Motor neuron (in vitro differentiated cells): ENCODE measurements at places on chromosomes 13 and 19. TPM values are rescaled to one million over a fixed set of nuclear protein-coding genes. Genes with fewer than 3 reads are reported as not detected.

GRCh38 chr13:30376426-30377311 lies 45.6 kb upstream of the UBE2L5 start:
- peak; percentile 59 for ATAC-seq

DNA sequence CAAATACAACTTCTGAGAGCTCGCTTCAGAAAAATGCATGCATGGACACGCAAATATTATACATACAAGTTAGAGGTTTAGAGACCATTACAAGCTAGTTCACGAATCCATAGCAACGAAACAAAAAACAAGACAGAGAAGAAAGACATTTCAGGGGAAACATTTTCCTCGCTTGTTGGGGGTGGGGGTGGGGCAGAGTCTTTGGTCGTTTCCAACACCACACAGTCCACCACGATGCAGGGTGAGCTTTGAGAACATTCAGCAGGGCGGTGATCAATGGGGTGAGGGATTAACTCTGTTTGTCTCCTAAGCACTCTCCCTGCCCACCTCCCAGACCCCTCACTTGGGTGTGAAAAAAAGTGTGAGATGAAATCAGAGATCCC lies 651 bp downstream of the OXGR1 start:
- peak; percentile 67 for ATAC-seq

- ATAC-seq = peak; percentile 21
Observed at GRCh38 chr19:48613024-48613851, 1.6 kb downstream of the FAM83E start.

- ATAC-seq = no peak
Observed at GRCh38 chr13:35530581-35530980, 54.1 kb upstream of the MAB21L1 start.

DNA sequence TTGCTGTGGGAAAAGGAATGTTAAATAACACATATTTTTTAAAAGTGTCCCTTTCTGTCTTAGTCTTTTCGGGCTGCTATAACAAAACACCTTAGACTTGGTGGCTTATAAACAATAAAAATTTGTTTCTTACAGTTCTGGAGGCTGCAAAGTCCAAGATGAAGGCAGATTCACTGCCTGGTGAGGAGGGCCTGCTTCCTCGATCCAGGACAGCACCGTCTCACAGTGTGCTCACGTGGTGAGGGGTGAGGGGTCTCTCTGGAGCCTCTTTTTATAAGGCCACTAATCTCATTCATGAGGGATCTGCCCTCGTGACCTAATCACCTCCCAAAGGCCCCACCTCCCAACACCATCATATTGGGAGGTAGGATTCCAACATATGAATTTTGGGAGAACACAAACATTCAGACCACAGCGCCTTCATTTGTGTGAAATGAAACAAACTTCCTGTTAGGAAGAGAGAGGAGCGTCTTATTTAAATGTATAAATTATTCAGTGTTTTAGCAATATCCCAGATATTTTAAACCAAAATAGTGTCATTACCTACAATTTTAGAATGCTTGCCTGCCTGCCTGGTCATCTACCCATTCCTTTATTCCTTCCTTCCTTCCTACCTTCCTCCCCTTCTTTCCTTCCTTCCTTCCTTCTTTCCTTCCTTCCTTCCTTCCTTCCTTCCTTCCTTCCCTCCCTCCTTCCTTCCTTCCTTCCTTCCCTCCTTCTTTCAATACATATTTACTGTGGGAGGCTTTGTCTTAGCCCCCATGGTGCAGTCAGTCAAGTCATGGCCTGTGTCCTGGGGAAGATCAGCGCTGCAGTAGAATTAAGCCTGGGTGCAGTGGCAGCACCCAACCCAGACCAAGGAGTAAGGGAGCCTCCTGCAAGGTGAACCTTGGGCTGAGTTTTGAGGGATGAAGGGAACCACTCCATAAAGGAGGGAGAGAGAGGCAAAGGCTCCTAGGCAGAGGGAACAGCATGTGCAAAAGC lies 84.2 kb downstream of the TEX26 start:
- ATAC-seq = no peak

GRCh38 chr19:13718733-13719132 lies 45.6 kb upstream of the MRI1 start:
- ATAC-seq = peak; percentile 98

GRCh38 chr13:112103961-112104880 lies 37.3 kb downstream of the SOX1 start:
- no peak for ATAC-seq

DNA sequence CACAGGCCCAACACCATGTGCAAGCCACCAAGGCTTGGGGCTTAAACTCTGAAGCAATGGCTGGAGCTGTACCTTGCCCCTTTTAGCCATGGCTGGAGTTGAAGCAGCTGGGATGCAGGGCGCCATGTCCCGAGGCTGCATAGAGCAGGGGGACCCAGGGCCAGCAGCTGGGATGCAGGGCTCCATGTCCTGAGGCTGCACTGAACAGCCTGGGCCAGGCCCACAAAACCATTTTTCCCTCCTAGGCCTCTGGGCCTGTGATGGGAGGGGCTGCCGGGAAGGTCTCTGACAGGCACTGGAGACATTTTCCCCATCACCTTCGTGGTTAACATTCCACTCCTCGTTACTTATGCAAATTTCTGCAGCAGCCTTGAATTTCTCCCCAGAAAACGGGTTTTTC lies 10.8 kb downstream of the TRAPPC2B start:
- no peak for ATAC-seq

DNA sequence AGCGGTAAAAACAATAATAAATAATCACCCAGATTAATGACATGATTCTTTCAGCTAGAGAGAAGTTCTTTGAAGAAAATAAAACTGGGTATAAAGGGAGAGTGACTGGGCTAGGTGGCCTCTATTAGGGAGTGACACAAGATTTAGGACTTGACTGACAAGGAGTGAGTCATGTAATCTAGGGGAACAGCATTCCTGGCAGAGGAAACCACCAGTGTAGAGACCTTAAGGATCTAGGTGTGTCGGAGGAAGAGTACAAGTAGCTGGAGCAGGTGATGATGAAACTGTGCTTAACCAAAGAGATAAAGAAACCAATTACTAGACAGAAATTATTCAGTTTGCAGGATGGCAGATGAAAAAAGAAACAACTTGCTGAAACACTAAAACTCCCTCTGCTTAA lies 248.0 kb downstream of the RFC3 start:
- no peak for ATAC-seq

- ATAC-seq = peak; percentile 94
Observed at GRCh38 chr19:53537521-53538377, at the start of gene ZNF331. TSS of gene ZNF331 (plus strand) at chr19:53538145. CDS start at chr19:53569377, 31,232 bp downstream.

DNA sequence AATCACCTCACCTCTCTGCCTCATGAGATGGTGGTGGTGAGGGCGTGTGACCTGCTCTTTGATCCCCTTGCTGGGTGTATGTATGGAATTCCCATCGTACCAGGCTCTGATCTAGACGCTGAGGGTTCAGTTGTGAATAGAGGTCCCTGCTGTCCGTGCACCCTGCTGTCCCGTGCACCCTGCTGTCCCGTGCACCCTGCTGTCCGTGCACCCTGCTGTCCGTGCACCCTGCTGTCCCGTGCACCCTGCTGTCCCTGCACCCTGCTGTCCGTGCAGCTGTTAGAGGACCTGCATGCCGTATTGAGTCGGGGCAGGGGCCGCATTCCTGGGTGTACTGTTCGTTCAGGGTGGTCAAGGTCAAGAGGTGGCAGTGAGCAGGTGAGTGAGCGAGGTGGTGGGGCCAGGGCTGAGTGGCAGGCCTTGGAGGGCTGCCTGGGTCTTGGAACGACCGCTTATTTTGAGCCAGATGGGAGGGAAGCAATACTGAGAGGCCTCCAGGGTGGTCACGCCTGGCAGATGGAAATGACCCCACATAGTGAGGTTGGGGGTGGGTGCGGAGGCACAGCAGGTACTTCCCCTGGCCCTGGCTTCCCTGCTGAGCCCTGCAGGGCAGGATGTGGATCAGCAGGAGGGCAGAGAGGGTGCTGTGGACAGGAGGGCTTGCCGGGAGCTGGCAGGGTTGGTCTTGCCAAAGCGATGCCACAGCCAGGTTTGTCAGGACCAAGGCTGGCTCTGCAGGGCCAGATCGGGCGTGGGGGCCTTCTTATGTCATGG lies 4.6 kb upstream of the EPN1 start:
- ATAC-seq = no peak

DNA sequence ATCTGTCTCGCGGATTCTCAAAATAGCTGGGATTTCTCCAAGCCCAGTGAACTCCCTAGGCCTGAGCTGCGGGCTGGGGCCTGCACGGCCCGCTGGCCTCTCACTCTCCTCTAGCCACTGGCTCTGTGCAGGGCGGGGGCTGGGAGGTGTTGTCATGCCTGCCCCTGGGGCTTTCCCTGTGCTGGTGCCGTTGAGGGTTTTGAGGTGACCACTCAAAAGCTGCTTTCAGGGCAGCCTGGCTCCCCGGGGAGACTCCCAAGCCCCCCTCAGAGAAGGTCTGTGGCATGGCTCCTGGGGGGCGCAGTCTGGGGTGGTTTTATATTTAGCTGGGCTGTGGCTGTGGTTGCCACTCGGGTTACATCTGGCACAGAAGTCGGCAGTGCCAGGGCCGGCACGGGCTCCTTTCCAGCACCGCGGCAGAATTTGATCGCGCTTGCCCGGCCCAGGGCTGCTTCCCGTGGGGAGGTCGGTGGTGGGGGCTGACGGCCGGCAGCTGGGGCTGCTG lies 10.0 kb downstream of the NDUFB7 start:
- peak; percentile 29 for ATAC-seq

DNA sequence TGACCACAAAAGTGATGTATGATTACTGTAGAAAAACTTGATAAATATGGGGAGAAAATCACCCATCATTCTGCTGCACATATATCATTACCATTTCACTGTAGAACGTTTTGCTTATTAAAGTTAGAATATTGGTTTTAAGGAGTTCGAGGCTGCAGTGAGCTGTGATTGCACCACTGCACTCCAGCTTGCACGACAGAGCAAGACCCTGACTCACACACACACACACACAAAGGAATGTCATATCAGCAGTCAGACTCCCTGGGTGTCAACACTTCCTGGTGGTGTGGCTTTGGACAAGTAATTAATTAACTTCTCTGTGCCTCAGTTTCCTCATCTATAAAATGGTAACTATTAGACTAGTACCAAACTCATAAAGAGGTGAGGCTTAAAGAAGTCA lies 11.3 kb upstream of the PNMA8A start:
- no peak for ATAC-seq

DNA sequence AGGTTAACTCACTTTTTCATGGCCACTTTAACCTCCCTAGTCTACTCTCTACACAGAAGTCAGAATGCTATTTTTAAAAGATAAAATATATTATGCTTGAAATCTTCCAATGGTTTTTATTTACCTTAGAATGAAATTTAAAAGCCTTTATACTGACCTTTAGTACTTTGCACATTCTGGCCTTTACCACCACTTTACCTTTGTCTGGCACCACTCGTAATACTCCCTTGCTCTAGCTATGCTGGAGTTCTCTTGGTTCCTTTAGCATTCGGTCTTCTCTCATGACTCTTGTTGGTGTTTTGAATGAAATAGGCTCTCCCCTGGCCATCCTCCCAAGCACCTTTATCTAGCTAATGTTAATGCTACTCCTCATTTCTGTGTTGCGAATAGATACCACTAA lies 310.8 kb downstream of the GPC5 start:
- no peak for ATAC-seq

DNA sequence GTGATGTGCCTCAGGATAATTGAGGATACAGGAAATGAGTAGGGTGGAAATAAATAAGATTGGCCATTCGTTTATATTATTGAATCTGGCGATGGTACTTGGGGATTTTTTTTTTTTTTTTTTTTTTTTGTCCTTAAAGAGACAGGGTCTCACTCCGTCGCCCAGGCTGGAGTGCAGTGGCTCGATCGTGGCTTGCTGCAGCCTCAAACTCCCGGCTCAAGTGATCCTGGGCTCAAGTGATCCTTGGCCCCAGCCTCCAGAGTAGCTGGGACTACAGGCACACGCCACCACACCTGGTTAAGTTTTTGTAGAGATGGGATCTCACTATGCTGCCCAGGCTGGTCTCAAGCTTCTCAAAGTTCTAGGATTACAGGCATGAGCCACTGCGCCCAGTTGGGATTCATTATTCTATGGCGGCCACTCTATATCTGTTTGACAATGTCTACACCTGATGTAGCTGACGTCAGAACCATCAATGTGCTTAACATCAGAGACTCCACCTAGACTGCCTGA lies 2.7 kb upstream of the MAMSTR start:
- no peak for ATAC-seq

- no peak for ATAC-seq
Observed at GRCh38 chr19:38837656-38838121, 6.1 kb upstream of the ECH1 start.

DNA sequence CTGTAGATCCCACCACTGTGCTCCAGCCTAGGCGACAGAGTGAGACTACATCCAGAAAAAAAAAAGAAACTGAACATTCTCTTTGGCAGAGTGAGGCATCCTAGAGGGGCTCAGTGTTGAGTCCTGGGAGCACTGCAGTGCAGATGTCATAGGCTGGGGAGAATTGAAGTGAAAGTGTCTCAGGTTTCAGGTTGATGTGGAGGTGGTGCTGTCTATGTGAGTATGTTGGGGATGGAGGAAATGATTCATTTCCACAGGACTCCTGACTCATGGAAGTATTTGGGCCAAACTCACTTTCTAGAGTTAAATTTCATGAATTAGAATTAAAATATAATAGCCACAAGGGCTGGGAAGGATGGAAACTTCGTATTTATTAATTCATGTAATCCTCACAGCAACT lies 134.4 kb upstream of the TSC22D1 start:
- no peak for ATAC-seq

DNA sequence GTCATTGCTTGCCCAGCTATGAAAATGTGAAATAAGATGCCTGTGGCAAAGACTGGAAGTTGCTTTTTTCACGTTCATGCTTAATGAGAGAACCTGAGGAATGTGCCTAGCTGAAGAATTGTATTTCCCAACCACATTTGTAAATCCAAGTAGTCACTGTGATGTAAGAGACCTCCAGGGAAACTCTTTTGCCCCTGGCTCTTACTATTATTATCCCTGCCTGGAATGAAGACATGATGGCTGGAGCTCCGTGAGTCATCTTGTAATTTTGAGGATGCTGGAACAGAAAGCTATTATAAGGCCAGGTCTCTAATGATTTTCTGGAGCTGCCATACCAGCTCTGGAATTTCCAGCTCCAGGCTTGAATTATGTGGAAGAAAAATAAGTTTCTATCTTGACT lies 894.3 kb downstream of the DIAPH3 start:
- no peak for ATAC-seq

GRCh38 chr13:24119626-24120508 lies 40.7 kb upstream of the SPATA13 start:
- no peak for ATAC-seq

- ATAC-seq = peak; percentile 20
Observed at GRCh38 chr13:64505336-64505910, 2724.7 kb downstream of the PCDH9 start.

- no peak for ATAC-seq
Observed at GRCh38 chr19:50952910-50953309, at the start of gene KLK5. TSS of gene KLK5 (minus strand) at chr19:50953038. CDS start at chr19:50952657, 381 bp downstream.

The ZNF709 gene
- 1.4 and 3.5 TPM in 2 replicates for total RNA-seq

The OR7G3 gene
- total RNA-seq = not detected in 2 replicates

The KLK15 gene
- 0.23 and 0.31 TPM in 2 replicates for total RNA-seq

The SERP2 gene
- total RNA-seq = 2.6 and 3.3 TPM in 2 replicates

The IGSF23 gene
- total RNA-seq = 0.72 and 1.2 TPM in 2 replicates

The CEACAM3 gene
- 0.26 TPM in 1 of 2 replicates, not detected in the other for total RNA-seq

The ZNF547 gene
- 3.8 and 4.6 TPM in 2 replicates for total RNA-seq

The DLL3 gene
- total RNA-seq = 2.9 and 3.7 TPM in 2 replicates

The ZNF667 gene
- 3.4 and 3.5 TPM in 2 replicates for total RNA-seq

The SRRM5 gene
- total RNA-seq = 2.3 and 2.6 TPM in 2 replicates

The RGL3 gene
- total RNA-seq = 1.7 and 3.1 TPM in 2 replicates

The SGCG gene
- 0.82 and 2.1 TPM in 2 replicates for total RNA-seq

The SIGLECL1 gene
- total RNA-seq = 0.29 TPM in 1 of 2 replicates, not detected in the other

The SIGLEC8 gene
- not detected in 2 replicates for total RNA-seq

The PNMA8B gene
- 0.41 and 0.48 TPM in 2 replicates for total RNA-seq
